ENCODE measurements at places on chromosomes 11 and 22.

DNA sequence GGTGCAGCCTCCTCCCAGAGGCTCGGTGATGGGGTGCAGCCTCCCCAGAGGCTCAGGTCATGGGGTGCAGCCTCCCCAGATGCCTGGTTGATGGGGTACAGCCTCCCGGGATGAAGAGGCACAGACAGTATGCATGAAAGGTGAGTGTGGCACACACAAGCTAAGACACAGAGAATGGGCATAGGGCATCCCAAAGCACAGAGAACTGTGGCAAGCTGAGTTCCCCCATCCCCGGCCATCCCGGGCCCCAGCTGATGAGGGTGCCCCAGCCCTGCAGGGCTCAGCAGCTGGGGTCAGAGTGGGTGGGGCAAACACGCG lies 4.8 kb upstream of the SYT8 start:
- no peak for DNase-seq

DNA sequence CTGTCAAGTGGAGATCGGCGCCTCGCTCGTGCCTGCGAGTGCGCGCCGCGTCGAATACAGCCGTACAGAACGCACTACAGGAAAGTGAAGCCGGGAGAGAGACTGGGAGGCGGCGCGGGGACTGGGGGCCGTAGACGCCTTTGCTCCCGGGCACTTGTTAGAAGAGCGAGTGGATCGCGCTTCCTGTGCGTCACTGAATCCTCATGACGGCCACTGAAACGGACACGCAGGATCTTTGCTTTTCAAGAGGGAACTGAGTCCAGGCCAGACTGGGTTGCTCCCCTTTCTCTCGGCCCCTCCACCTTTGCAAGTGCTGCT lies 314 bp downstream of the RIC8A start:
- peak; percentile 83 for DNase-seq

DNA sequence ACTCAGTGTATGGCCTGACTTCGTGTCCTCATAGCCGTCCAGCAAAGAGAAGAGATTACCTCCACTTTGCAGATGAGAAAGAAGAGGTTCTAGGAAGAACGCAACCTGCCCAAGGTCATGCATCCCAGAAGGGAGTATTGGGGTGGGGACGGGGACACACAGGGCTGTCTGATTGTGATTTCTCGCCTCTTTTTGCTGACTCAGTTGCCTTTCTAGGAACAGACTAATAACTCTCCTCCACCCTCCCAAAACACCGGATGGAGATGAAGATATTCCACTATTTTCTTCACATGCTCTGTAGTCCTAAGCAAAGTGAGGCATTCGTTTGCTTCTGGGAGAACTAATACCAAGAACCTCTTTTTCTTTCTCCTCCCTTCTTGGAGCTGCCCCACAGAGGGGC lies 529.3 kb downstream of the MIAT start:
- DNase-seq, result no peak

GRCh38 chr22:37647317-37647716 lies 7.8 kb downstream of the SH3BP1 start:
- no peak for DNase-seq

DNA sequence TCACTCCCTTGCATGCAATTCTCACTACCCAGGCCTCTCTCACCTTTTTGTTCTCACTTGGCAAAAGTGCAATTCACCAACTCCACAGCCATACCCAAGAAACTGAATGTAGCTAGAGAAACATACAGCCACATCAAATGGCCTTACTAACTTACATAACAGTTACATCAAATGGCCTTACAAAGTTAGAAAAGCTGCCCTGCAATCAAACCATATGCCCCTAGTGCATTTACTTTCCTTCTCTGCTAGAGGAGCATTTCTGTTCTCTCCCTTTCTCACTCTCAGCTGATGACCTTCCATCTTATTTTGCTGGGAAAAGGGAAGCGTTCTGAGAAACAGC lies 10.3 kb downstream of the PRCP start:
- DNase-seq, result no peak

- peak; percentile 32 for DNase-seq
Observed at GRCh38 chr11:19919050-19919561, 206.5 kb downstream of the NAV2 start.

GRCh38 chr11:128928400-128928799 lies 14.3 kb downstream of the TP53AIP1 start:
- no peak for DNase-seq

DNA sequence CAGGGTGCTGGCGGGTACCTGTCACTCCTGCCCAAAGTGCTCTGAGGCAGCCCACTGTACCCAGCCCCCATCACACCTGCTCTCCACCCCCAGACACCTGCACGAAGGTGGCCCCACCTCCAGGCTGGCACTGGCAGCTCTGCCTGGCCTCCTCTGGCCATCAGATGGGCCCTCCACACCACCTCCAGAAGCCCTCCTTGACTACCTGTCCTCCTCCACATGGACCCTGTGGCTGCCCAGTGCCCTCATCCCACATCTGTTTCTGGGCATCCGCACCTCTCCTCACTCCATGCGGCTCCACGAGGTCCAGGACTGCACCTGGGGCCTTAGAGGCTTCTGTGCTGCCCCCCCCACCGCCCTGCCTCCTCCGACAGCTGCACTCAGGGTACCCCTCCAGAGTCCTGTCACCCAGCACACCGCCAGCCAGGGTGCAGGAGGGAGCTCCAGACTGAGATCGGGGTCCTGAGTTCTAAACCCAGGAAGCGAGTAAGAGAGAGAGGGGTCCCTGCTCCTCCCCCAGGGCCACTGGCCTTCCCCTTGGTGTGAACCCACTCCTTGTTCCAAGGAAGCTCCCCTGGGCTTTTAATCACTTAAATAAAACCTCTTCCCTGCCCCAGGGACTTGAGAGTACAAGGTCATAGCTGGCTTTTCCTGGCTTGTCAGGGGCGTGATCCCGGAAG lies 1.7 kb downstream of the CTSD start:
- peak; percentile 35 for DNase-seq

Data from lung microvascular endothelial cell (primary cell).